ENCODE measurements at places on chromosomes 13 and 19.
A peak's percentile ranks its signal among the peaks of the same experiment; 100 is the strongest.

DNA sequence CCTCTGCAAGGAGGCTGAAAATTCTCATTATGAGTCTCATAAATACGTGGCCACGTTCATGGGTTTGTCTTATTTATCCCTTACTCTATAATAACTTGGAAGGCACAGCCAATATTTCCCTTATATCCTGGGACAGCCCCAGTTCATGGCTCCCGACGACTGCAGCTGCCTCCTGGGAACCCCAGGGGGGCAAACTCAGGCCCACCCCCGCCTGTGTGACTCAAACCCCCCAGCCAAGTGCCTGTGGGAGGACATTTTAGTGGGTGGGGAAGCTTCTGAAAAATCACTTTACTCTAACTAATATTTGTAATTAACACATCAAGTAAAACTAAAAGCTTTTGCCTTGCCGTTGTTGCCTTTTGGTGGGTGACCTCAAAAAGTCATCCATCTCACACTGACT is 14.3 kb downstream of the RASA3 start:
- DNase-seq = no peak

DNA sequence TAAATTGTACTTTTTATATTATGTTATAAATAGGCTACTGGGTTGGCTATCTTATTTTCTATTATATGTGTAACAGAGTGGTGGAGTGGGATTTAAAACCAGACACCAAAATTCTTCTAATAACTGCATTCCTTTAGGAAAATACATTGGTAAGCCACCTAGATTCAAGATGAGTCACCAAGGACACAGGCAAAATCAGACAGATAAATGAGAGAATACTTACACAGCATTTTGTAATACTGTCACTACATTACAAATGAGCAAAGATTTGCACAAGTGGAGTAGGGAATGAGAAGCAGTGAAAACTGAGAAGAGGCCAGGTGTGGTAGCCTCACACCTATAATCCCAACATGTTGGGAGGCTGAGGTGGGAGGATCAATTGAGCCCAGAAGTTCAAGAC is 6.2 kb upstream of the SPART start:
- no peak for DNase-seq

DNA sequence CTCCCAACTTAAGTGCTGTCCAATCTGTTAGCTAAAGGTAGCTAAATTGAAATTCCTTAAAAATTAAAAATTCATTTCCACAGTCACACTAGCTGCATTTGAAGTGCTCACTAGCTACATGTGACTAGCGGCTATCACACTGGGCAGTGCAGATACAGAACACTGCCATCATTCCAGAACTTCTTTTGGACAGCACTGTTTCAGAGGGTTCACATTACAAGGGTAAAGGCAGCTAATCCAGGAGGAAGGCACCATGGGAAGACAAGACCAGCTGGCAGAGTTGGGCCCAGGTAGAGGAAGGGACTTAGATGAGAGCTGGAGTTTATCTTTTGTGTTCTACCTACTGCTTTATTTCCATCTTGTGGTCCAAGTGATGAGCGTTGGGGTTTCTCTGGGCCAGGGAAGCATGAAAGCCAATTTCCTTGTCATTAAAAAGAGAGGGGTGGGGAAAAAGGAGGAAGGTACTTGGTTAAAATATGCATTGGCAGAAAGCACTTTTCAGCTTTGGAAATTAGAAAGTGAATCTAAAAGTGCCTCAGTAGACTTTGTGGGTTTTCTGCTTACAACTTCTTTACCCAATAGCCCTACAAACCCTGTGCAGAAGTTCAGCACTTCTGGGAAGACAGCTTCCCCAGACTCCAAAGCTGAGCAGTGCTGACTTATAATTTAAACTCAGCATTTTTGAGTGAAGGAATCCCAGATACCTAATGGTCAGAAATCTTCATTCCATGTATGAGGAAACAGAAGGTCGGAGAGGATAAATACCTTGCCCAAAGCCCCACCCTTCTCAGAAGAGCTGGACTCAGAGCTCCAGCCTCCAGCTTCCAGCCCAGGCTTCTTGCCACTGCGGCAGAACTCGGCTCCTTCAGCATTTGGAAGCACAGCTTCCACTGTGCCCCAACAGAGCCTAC is 49.5 kb downstream of the ATP7B start:
- no peak for DNase-seq

- no peak for DNase-seq
These were observed 126.7 kb upstream of the MRI1 start for GRCh38 chr19:13637664-13638063.

- no peak for DNase-seq
These were observed 45.0 kb upstream of the LRCH1 start for GRCh38 chr13:46507981-46508380.

DNA sequence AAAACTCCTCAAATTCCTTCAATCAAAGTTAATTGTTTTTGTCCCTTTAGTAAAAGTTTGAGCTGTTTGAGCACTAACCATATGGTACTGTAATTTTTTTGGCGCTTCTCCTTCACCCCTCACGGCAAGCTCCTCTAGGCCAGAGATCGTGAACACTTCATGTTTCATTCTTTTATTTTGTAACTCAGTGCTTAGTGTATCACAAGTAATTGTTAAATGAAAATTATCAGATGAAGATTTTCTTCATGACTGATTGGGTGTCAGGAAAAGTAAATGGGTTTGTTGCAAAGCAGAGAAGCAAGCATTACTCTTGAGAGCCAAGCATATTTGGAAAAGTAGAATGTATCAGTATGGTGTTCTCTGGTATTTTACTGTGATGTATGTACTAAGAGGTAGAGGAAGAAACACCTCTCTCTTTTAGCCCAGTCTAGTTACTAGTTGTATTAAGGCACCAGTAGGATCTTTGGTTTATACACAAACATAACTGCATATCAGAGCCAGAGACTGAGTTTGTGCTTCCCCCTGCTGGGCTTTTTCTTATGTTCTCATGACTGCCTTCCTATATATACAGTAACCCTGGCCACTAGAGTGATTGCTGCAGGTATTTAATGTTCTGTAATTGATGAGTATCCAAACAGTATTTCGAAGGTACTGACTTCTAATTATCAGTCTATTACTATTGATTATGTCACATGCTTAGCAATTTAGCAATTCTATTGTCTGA is 202.3 kb upstream of the KLHL1 start:
- peak; percentile 76 for DNase-seq

- DNase-seq = peak; percentile 51
These were observed 106.8 kb downstream of the NHLRC3 start for GRCh38 chr13:39144941-39145533.

GRCh38 chr13:111166882-111167675 is 52.0 kb downstream of the ARHGEF7 start:
- DNase-seq = no peak

DNA sequence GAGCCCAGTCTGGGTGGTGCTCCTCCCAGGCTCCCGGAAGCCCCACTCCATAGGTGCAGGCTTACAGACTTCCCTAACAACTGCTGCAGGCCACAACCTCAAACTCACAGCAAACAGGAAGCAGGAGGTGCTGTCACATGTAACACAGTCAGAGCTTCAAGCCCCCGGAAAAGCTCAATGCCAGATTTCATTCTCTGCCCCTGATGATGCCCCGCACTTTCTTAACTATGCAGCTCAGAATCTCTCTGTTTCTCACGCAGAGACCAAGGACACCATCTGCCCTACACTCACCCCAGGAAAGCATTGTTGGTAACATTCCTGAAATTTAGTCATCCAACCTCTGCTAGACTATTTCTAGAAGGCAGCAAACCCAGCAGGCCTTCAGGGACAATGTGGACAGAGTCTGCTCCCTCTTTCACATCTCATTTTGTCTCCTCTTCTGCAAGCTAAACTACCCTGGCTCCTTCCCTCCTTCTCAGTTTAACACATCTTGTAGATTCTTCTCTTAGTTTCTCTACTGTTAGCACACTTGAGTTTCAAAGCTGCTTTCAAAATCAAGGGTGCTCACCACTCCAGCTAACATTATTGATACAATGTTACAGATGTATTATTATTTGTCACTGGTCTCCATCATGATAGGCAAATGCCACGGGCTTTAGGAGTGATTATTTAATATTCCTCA is 162.5 kb downstream of the KCTD12 start:
- no peak for DNase-seq

DNA sequence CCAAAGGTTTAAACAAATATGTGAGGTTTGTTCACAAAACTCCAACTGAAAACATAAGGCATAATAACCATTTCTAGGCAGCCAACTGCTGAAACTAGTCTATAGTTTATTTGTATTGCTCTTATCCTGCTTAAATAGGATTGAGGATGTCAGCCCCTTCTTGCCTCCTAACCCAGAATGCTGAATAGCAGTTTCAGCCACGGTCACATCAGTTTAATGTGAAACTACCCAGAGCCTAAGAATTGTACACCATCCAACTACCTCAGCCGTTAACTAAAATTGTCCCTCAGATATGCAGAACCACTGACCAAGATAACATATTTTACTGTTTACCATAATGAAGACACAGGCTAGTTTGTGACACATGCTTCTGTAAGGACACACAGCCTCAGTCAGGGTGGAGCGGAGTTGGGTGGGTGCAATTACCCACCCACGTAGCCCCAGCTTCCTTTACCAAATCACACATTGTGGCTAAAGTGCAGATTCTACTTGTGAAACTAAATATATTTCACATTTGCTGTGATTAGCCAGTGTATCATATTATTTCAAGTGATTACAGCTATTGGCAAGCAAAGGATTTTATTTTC is 259.9 kb downstream of the EFNB2 start:
- no peak for DNase-seq

GRCh38 chr19:58399903-58400302 is 4.4 kb downstream of the RNF225 start:
- DNase-seq = no peak

GRCh38 chr19:47391510-47392223 is 27.7 kb downstream of the MEIS3 start:
- peak; percentile 48 for DNase-seq

DNA sequence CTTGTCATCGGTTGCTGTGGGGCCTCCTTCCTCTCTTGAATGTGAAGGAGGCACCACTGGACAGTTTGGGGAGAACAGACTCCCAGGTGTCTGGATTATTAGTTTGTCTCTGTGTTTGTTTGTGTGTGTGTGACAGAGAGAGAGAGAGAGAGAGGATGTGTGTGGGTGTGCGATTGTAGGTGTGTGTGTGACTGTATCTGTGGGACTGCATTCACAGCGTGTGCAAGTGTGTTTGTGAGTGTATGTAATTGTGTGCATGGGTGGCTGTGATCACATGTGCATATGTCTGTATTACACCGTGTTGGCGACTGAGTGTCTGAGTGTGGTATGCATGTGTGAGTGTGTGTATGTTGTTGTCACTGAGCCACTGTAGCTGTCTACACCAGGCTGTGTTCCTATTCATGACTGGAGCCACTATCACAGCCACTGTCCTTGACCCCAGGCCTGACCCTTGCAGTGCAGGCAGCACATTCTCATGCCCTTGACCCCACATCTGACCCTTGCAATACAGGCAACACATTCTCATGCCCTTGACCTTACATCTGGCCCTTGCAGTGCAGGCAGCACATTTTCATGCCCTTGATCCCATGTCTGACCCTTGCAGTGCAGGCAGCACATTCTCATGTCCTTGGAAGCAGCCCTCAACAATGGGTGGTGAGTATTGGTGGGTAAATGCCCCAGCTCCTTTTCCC is 25.1 kb upstream of the CYP4F8 start:
- DNase-seq = no peak

- no peak for DNase-seq
These were observed 97.3 kb downstream of the STARD13 start for GRCh38 chr13:33188093-33188882.

DNA sequence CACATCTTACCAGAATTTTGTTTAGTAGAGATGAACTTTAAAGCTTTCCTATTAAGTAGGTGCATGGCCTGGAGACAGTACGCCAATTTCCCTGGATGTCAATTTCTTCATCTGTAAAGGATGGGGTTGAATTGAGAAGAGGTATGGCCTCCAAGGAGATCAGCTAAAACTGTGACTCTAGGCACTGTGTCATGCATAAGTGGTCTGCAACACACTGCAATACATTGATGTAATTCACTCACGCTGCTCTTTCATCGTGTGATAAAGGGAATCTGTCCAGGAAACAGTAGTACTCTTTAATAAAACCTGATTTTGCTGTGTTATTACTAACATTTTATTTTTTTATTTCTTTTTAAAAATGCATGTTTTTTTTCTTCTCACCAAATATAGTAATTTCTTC is 795.8 kb downstream of the DIAPH3 start:
- DNase-seq = no peak

DNA sequence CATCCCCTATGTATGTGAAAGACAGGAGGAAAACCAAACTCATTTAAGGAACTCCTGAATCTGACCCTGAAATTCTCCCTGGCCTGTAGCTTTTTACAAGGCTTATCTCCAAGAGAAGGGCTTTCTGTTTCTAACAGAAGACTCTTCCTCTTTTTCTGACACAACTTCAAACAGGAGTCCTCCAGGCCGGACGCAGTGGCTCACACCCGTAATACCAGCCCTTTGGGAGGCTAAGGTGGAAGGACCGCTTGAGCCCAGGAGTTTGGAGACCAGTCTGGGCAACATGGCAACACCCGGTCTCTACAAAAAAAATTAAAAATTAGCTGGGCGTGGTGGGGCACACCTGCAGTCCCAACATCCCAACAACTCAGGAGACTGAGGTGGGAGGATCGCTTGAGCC is 41.9 kb downstream of the CARS2 start:
- no peak for DNase-seq

DNA sequence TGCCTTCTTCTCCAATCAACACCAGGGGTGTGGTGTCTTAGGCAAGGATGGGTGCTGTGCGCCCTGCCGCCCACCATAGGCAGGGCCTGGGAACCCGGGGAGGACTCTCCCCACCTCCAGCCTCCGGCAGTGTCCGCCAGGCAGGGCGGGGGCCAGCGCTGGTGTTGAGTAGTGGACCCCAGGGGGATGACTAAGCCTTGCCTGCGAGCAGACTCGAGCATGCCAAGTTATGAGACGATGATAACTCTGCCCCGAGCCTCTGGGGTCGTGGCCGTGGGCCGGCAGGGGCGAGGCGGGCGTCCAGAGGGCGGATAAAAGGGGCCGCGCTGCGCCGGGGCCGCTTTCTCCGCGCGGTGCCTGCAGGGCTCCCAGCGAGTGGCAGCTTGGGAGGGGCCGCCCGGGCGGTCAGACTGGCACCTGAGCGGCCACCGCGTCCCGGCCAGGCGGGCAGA is at the start of gene MEDAG:
Gene MEDAG, plus strand, starts transcription at position 340 of the 452 bp plus-strand sequence. CDS start 245 bp downstream, outside the sequence.
- no peak for DNase-seq

DNA sequence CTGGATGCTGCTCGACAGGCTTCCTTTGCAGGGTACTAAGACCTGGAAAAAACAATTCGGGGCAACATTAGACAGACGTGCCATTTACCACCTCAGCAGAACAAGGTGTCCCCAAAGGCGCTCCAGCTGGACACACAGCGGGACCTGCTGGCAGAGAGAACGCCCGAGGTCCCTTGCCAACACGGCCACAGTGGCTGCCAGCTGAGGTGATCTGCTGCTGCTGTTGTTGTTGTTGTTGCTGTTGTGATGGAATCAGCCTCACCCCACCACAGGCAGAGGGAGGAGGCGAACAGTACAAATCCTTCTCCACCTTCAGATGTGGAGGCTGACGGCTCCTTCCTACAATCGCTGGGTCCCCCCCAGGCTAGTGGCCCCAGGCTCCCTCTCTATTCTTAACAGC is 25.2 kb downstream of the ANKRD27 start:
- no peak for DNase-seq

- DNase-seq = no peak
These were observed 2.2 kb upstream of the CERS1 start for GRCh38 chr19:18898081-18898606.
